ENCODE measurements at places on chromosomes 3 and 15.

DNA sequence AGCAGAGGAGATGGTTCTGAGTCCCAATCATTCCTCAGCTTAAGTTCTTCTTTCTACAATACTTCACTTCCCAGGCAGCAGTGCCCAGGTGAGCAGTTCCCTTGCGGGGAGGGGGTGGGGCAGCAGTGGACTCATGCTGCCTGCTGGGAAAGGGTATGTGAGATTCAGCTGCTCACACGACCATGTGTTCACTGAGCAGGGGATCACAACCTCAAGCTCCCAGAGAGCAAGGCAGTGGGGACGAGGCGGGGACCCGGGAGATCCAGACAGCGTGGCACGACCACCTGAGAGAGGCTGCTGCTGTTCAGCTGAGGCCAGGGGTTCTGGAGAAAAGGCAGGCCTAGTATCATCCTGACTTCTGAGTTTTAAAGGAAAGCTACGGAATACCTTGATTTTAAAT is 166.6 kb downstream of the XXYLT1 start:
- DNase-seq: no peak

GRCh38 chr15:99132122-99132521 is 27.2 kb downstream of the SYNM start:
- DNase-seq: no peak

- no peak for DNase-seq
These were observed 168.4 kb downstream of the ZIC4 start for GRCh38 chr3:147237991-147238390.

GRCh38 chr3:195384952-195385351 is 57.9 kb downstream of the ACAP2 start:
- DNase-seq: no peak

GRCh38 chr3:66673293-66673692 is 172.5 kb upstream of the LRIG1 start:
- no peak for DNase-seq

GRCh38 chr3:82509951-82510603 is 748.6 kb upstream of the GBE1 start:
- no peak for DNase-seq

- DNase-seq: no peak
These were observed 26.3 kb upstream of the EDEM1 start for GRCh38 chr3:5160940-5161858.

DNA sequence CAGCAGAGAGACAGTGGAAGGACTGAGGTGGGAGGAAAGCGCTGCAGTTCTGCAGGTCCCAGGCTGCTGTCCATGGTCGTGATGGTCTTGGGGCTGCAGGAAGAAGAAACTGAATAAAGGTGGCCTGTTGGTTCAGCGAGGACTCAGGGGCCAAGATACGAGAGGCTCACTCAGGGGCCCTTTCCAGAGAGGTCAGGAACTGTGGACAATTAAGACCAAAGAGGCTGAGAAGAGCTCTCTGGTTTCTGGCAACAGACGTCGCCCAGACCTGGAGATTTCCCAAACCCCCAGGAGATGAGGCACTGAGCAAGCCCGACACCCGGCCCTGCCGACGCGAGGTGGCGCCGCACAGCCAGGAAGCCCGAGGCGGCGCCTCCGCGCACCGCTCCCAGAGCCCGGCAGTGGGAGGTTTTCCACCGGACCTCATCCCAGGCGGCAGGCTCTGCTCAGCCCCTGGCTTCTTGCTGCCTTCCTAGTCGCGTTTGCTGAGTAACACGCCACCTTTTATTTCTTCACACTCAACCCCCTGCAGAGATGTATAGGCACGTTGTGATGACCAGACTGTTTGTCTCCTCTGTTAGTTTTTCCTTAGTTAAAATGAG is 56.4 kb upstream of the ARRDC4 start:
- peak; percentile 24 for DNase-seq

DNA sequence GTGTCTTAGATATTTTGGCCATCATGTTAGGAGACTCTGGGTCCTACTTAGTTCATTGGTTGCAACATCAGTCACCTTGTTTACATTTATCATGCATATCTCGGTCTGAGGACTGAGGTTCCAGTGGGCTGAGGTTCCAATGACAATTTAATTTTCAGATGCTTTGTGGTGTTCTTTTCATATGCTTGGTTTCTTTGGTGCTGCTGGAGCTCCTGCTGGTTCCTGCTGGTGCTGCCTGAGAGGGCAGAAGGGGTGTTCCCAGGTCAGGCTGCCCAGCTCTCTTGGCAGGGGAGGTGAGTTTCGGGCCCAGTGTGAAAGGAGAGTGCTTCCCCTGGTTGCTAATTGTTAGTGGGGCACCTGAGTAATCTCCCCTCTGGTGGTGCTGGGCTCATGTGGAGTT is 6.9 kb upstream of the KLHL40 start:
- DNase-seq: no peak

- DNase-seq: no peak
These were observed 77.4 kb downstream of the RBPMS2 start for GRCh38 chr15:64697911-64698369.

- DNase-seq: no peak
These were observed 519.7 kb downstream of the FGF12 start for GRCh38 chr3:192207651-192208050.

- no peak for DNase-seq
These were observed 152.0 kb upstream of the MDFIC2 start for GRCh38 chr3:70464465-70464864.

DNA sequence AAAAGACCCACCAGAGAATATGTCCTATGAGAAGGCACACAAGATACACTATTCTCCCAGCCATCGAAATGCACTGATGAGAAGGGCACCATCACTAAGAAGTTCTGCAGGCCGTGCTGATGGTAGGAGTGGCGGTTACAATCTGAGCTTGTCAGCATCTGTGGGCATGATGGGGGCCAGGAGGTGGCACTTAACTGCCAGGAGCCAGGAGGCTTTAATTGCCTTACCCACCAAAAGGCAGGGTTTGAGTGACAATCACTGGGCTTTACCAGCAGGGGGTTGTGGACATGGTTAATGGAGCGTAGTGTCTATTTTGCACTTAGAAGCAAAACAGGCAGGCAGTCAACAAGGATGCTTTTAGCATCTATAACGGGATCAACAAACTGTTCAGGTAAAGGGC is 16.0 kb upstream of the SQOR start:
- DNase-seq: no peak

GRCh38 chr15:52097180-52097579 is 15.4 kb downstream of the BCL2L10 start:
- no peak for DNase-seq

DNA sequence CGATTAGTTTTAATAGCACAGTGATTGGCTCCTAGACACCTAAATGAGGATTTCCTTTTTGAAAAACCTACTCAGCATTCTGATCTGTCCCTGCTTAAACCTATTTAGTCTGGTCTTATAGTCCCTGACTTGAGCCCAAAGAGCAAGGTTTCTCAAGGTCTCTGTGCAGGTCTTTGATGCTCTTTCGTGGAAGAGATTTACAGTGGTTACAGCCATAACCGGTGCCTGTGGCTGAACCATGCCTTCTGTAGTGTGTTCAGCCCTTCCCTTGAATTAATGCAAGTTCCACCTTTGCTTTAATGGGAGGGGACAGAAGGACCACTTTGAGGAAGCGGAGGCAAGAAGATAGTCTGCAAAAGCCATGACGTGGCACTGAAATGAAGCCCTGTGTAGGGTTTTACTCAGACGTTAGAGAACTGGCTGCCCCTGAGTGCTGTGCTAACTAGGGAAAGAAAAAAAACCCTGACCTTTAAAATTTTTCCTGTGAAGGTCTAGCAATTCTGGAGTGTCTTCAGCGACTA is 43.0 kb downstream of the ZBTB38 start:
- DNase-seq: no peak

DNA sequence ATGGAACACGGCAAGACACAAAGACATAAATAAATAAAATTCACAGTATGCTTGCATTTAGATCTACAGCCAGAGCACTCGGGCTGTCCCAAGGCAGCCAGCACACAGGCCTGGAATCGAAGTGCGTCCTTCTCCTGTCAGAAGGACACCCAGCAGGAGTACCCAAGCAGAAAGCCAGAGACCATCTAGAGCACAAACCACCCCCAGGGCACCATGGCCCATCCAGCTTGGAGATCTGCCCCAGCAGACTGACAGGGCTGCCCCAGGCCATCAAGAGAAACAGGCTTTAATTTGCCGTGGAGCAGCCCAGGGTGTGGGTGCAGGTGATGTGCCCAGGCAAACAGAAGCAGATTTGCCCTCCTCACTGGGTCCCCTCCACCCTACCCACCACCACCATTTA is 7.8 kb upstream of the SPATA12 start:
- no peak for DNase-seq

- no peak for DNase-seq
These were observed 105.4 kb downstream of the PTPRG start for GRCh38 chr3:61666615-61667330.

GRCh38 chr3:126036056-126036549 is 47.8 kb downstream of the SLC41A3 start:
- no peak for DNase-seq

DNA sequence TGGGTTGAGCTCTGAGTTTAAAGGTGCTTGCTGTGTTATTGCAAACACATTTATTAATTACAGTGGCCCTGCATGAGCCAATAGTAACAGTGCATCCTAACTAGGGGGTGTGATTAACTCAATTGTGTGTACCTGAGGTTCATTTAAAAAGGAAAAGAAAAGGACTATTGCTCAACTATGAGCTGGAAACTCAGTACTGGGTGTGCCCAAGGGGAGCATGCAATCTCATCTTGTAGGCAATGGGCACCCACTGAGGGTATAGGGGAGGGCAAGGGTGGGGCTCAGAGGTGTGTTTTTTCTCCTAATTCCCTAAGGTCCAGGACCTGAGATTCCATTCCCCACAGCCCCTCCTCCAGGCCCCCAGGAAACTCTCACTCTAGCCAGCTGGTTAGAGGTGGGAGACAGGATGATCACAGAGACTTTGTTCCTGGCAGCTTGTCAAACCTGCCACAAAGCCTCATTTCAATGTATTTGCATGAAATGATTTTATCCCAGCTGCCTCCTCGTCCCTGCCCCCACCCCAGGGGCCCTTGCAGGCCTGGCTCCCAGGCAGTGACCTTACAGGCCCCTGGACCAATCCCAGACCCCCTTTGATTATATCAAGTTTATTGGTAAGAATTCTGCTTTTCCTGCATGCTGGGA is 220.7 kb downstream of the TBC1D2B start:
- DNase-seq: no peak

DNA sequence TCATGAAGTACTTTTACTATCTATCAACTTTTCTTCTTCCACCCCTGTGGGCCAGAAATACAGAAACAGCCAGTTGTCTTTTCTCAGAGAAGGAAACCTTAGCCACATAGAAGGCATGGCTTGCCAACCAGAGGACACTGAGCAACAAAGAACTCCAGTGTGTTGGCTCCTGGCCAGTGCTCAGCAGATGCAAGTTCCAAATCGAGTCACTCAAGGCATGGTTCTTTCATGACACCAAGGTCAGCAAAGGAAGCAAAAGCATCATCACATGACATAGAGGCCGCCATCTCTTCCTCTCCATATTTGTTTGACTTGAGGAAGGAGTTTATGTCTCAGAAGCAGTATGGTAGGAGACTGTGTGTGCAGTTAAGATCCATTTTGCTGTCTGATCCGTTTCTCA is 92.2 kb downstream of the MYLK start:
- DNase-seq: no peak

- DNase-seq: no peak
These were observed 29.0 kb downstream of the ANP32A start for GRCh38 chr15:68791431-68792283.

GRCh38 chr3:185558395-185558794 is 6.0 kb upstream of the LIPH start:
- no peak for DNase-seq

- DNase-seq: no peak
These were observed 520.3 kb upstream of the EPHA6 start for GRCh38 chr3:96294143-96294542.

GRCh38 chr15:90530250-90531051 is 728 bp downstream of the CRTC3 start:
- no peak for DNase-seq

DNA sequence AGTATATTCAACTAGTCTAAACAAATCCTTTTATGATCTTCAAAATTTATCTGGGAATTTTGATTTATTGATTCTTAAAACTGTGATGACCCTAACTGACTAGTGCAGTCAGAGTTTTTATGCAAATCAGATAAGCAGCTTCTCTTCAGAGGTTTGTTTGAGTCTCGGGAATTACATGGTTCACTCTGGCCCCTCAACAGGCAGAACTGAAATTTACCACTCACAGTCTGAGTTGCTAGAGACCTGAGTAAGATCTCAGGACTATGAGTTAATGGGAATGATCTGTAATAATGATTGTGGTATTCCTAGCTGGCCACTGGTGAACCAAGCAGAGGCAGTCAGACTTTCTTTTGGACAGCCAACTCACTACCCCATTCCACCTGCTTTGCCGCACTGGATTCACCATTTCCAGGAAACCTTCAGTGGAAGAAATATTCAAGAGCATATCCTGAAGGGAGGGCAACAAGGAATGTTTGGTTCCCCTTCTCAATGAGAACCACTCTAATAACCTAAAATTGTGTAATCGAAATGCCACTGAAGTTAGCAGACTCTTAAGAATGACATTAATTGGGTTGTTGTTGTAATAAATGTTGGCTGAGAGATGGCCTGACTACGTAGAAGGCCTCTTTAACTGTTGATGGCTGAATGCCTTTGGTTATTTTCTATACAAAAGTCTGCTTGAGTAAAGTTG is 11.5 kb upstream of the DNAJC13 start:
- no peak for DNase-seq

GRCh38 chr3:163384383-163384782 is 1693.9 kb downstream of the SI start:
- no peak for DNase-seq

DNA sequence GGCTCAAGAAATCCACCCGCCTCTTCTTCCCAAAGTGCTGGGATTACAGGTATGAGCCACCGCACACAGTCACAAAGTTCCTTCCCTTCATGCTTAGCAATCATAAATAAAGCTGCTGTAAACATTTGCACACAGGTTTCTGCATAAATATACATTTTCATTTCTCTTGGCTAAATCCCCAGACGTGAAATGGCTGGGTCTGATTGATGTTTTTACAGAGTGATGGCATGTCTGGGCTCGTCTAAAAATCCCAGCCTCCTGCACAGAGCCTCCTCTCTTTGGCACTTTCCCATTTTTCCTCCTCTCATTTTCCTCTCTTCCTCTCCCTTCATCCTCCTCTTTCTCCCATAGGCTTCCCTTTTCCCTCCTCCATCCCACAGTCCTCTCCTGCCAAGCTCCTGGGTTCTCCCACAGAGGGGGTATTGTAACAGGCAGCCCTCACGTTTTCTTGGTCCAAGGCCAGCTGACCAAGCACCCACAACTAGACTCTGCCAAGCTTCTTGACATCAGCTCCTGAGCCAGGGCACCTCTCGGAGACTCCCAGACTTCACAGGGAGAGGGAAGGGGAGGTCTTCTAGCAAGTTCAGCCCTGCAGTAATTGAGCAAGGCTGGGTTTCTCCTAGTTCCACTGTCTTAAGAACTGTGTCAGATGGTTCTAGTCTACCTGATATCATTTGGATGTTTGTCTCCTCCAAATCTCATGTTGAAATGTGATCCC is 10.5 kb upstream of the PLA2G4E start:
- no peak for DNase-seq

GRCh38 chr3:155549087-155549486 is 195.8 kb downstream of the PLCH1 start:
- DNase-seq: no peak

- DNase-seq: no peak
These were observed 796.0 kb downstream of the ROBO2 start for GRCh38 chr3:77835921-77836320.

GRCh38 chr3:58754074-58754473 is 87.5 kb upstream of the FAM3D start:
- DNase-seq: no peak

- DNase-seq: no peak
These were observed 5.1 kb upstream of the SLC25A38 start for GRCh38 chr3:39378088-39378487.

GRCh38 chr15:74780523-74781430 is 1.1 kb upstream of the CSK start:
- DNase-seq: no peak

- DNase-seq: no peak
These were observed 15.2 kb downstream of the TPM1 start for GRCh38 chr15:63057468-63058345.

Measured in CMK (cell line).